Head of caudate nucleus (tissue), 42 donors: ENCODE measurements at places on chromosomes 3 and 15.

DNA sequence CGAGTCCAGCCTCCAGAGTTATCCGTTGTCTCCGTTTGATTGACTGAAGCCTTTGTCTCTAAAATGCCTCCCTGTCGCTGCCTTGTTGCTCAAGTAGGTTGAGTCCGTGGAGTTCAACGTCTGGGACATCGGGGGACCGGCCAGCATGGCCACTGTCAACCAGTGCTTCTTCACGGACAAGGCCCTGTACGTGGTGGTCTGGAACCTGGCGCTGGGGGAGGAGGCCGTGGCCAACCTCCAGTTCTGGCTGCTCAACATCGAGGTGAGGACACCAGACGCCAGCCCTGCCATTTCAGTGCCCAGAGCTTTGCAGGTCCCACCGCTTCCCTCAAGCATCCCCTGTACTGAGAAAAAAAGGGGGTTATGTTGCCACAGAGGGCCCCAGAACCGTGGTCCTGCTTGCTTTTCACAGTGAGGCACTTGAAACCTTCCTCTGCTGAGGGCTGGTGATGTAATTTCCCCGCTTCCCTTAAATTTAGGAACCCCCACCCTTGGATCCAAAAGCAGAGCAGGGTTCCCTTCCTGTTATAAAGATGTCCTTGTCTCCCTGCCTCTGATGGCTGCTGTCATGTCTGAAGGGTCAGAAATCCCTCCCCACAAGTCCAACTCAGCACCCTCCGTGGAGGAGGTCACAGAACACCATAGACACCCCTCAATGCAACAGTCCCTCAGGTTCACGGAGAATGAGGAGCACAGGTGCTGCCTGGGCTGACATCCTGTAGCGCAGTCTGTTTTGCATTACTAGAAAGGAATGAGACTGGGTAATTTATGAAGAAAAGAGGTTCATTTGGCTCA, 105.7 kb downstream of the LRRK1 start:
- DNase-seq = peak; percentile 39

GRCh38 chr3:149660462-149660861, 2.6 kb upstream of the WWTR1 start:
- no peak for DNase-seq

DNA sequence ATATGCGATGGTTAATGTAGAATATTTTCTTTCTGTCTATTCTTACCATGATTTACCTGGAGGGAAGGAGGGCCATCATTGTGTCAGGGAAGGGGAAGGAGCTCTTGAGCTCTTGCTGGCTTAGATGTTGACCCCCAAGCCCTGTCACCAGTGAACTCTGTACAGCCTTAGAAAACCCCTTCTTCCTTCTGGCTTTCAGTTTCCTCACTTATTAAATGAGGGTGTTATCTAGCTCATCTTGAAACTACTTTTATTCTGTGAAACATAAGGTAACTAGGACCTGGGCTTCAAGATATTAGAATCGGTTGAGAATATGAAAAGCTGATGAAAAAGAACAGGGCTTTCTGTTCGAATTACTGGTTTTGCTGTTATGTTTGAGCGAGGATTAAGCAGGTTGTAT, 25.1 kb upstream of the UTS2B start:
- no peak for DNase-seq

DNA sequence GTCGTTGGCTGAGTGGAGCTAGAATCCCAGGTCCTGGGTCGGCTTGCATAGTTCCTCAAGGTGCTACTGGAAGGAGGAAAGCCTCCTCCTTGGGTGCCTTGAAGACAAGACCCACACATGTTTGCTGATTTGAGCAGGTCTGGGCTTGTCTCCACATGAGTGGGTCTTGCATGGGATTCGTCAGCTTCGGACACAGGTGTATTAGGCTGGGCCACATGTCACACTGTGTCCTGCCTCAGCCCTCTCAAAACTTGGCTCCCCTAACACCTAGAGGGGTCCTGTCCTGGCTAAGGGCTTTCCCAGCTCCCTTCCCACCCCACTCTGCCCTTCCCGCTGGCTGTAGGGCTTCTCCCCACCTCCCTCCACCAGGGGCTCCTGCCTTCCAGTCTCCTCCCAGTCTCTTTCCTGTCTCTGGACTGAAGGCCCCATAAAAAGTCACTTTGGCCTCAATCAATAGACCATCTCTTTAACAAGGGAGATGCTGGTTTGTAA, 73.0 kb upstream of the ADPGK start:
- no peak for DNase-seq

DNA sequence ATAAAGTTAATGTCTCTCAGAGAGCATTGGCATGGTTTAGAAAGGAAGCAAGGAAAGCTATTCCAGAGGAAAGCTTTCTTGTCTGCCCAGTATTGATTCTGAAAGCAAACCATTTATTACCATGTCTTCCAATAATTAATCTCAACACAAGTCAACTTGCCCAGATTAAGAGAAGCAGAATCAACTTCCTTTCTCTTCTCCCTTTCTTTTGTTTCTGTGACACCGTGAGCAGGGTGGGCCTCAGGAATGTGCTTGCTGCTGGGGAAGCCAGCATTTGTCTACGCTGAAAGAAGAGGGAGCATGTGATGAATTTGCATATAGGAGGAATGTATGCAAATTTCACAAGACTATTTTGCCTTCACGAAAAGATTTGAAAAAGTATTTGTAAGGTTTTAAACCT, 368.6 kb upstream of the ROPN1 start:
- no peak for DNase-seq

DNA sequence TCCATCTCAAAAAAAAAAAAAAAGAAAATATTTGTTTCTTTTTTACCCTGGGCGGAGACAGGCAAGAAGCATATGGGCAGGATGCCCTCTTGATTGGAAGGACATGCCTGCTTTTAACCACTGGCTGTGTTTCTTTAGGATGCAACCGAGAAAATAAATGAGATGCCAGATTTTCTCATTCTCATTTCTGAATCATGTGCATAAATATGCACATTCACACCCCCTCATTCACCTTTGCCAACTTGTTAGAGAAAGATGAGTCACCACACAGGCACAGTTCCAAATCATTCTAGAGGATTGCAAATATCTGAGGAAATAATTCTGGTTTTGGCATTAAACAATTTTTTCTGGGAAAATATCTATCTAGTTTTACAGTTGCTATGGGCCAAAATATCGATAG, 3.3 kb downstream of the LIPH start:
- no peak for DNase-seq

- DNase-seq = no peak
Observed at GRCh38 chr3:101379658-101380376, 59.4 kb upstream of the IMPG2 start.

GRCh38 chr3:188151438-188151837, 2.5 kb upstream of the LPP start:
- DNase-seq = no peak

DNA sequence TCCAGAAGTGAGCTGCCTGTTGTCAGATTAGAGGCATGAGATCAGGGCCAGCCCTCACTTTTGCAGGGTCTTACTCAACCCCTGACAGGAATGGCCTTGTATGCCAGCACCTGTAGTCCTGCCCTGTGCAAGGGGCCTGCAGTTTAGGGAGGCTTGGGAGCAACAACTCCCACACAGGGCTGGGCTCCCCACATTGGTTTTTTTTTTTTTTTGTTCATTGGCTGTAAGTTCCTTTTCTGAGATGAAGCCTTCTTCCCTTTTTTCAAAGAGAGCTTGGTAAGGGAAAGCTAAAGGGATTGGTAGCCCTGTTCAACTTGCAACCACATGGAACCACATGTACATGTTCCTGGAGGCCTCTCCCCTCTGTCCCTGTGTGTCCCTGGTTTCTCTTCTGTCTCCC, 46.4 kb downstream of the TNFAIP8L3 start:
- DNase-seq = no peak

DNA sequence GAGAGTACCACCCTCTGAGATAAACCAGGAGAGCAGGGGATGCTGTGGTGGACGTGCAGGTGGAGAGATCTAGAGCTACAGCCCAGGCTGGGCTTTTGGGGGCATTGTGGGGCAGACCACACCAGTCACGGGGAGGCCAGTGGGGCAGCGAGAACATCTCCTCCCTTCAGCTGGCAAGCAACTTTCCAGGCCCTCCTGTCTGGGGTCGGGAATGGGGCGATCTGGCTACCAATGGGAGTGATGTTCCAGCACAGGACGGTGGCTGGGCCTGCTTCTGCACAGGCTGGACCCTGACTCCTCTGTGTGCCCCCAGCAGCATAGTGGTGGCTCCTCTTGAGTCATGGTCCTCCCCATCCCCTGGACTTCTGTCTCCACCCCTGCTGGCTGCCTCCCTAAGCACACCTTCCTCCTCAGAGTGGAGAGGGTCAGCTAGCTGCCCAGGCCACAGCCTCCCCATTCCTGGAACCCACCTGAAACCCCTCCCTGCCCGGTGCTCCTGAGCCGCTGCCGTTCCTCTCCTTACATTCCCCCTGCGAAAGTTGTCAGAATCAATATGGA, 16.1 kb downstream of the IRAK2 start:
- DNase-seq = no peak

GRCh38 chr3:30835667-30836066, 58.8 kb downstream of the GADL1 start:
- DNase-seq = no peak

GRCh38 chr3:120093119-120093910, 932 bp downstream of the GSK3B start:
- peak; percentile 25 for DNase-seq

- no peak for DNase-seq
Observed at GRCh38 chr3:32440611-32441350, 49.1 kb downstream of the CMTM7 start.

GRCh38 chr15:67024314-67024997, 40.9 kb upstream of the SMAD3 start:
- peak; percentile 53 for DNase-seq

- no peak for DNase-seq
Observed at GRCh38 chr3:33023176-33024136, 72.0 kb downstream of the CCR4 start.

DNA sequence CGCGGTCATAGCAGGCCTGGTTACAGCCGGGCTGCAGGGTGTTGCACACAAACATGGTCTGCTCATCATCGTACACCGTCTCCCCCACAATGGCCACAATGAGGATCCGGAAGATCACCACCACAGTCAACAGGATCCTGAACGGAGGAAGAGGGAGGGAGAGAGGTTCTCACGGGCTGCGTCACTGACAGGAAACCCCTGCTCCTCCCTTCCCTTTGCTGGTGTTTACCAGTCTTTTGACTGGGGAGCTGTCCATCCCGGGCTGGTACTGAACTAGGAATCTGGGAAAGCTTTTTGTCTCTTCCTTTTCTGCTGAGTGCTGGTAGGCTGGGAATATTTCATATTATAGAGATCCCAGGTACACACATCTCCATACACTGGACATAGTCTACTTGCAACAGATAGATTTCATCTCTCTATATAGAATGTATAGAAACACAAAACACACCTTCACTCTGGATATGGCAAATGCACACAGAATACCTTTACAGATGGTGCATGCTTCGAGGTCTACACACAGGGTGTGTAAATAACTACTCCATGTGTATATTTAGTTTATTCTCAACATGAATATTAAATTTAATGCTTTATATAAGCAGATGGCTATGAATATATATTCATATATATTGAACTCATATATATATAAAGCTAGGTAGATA, 1.4 kb downstream of the GJD2 start:
- DNase-seq = no peak

GRCh38 chr3:35936571-35936970, 297.2 kb downstream of the ARPP21 start:
- no peak for DNase-seq

GRCh38 chr3:56122911-56123310, 345.4 kb downstream of the ERC2 start:
- no peak for DNase-seq

DNA sequence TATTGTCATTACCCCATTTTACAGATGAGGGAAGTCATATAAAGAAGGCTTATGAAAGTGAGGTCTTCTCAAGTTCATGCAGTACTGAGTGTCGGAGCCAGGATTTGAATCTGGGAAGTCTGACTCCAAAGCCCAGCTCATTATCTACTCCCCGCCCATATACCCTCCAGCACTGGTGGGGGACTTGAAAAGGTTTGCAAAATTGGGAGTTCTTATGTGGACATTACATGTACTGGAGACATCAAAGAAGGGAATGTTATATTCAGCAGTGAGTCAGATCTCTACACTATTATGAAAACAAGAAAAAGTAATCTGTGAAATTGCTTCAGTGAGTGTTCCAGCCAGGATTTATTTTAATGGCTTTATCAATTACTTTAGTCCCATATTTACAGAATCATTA, 185.2 kb upstream of the CADPS start:
- DNase-seq = no peak

DNA sequence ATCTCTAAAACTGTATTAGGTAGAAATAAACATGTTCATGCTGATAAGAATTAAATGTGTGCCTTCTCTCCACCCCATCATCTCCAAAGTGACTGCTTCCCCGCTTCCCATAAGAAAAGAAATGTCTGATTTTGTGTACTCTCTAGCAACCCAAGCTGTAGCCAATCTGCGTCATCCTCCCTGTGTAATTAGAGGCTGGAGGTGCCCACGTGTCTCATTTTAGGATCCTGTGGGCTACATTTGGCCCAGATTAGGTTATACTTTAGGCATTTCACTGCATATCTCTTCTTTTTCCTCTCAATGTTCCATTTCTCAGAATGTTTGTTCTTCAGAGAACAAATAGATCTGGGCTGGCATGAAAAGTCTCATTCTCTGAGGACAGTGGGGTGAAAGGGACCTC, 19.3 kb upstream of the ZNF148 start:
- no peak for DNase-seq

GRCh38 chr3:102024270-102024904, 175.1 kb downstream of the NFKBIZ start:
- DNase-seq = no peak
